ENCODE measurements at places on chromosomes 4 and X.

GRCh38 chr4:105965183-105965800, 70.0 kb downstream of the NPNT start:
- DNase-seq: no peak

DNA sequence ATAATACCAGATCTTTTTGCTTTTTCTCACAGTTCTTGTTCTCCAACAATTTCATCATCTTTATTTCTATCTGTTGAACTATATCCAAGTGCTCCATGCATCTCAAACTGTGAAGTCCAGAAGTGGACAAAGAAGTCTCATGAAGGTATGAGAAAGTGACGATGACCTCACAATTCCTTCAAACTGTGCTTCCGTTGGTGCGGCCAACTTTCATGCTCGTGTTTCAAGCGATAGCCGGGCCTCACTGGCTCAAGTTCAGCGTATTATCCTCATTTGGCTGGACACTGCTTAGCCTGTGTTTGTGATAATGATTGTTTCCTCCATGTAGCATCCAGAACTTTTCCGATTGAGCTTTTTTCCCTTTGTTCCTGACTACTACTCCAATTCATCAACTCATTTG, 143.1 kb downstream of the PALLD start:
- DNase-seq: no peak

DNA sequence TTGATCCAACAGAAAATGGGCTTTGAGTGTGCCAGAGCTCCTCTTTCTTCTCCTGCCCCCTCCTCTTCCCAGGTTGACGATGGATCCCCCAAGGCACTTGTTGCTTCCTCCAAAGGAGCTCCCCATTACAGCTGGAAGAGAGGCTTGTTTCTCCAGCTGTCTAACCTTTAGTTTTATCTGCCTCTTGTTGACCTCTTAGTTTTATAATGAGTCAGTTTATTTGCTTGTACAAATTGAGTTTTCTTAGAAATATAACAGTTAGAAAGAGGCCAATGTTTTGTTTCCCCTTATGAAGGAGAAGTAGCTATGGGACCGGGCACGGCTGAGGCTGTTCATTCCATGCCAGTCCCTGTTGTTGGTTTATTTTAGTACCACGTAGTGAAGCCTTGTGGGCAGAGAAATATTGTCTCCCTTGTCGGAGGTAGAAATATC, 158.2 kb downstream of the SPRY1 start:
- no peak for DNase-seq

GRCh38 chr4:180664766-180665368, 1578.3 kb upstream of the TENM3 start:
- DNase-seq: peak; percentile 40

DNA sequence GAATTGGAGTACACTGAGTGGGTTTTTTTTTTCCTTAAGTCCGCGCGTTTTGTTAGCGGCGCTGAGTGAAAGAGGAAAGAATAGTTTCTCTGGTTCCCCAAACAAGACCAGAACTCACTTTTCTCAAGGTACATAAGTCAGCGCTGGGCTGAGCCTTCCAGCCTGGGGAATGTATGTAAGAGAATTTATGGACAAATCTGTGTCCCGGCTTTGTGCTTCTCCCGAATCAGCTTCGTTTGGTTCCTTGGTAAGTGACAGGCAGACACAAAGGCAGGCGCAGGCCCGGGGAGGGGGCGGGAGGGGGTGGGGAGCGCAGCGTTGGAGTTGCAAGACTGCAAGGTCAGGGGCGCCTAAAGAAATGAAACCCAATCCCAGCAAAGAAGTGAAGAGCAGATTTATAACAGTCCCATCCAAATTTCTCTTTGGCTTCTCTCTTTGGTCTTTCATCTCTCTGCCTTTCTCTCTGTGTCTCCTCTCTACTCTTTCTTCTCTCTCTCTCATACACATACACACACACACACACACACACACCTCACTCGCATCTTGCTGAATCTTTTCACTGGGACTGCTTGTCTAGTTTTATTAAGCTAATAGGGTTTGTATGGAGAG, 981 bp downstream of the TET2 start:
- no peak for DNase-seq

- DNase-seq: no peak
These were observed 929.5 kb downstream of the DMD start for GRCh38 chrX:32281853-32282252.

- DNase-seq: no peak
These were observed 250.7 kb downstream of the ARAP2 start for GRCh38 chr4:35993606-35994005.

DNA sequence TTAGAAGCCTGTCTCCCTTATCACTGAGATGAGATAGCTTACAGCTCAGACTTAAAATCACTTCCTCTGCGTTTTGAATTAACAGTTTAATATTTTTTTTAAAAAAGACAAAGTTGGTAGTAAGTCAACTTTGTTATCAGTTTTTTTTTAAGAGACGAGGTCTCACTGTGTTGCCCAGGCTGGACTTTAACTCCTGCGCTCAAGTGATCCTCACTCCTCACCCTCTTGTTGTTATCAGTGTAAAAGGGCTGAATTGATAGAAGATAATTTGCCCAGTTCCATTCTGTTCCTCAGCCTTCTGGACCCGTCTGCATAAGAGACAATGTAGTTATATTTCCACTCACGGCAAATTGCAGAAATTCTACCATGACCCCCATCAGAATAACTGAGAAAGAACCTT, 245.4 kb downstream of the DCTD start:
- no peak for DNase-seq

DNA sequence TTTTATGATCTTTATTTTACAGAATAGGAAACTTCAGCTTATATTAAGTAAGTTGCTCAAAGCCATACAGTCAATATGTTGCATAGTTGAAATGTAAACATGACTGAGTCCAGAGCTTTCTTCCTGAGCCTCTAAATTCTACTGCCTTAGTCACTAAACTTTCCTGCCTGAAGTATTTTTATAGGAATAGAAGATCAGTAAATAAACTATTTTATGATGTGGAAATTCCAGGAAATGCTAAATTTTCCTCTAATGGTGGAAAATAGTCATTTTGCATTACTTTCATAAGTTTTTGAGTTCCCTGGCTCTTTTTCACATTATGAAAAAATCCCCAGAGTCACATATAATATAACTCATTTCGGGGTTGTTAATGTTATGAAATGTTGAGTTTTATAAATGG, 182.8 kb downstream of the BANK1 start:
- no peak for DNase-seq

GRCh38 chr4:1754336-1754735, 33.0 kb downstream of the TACC3 start:
- no peak for DNase-seq

DNA sequence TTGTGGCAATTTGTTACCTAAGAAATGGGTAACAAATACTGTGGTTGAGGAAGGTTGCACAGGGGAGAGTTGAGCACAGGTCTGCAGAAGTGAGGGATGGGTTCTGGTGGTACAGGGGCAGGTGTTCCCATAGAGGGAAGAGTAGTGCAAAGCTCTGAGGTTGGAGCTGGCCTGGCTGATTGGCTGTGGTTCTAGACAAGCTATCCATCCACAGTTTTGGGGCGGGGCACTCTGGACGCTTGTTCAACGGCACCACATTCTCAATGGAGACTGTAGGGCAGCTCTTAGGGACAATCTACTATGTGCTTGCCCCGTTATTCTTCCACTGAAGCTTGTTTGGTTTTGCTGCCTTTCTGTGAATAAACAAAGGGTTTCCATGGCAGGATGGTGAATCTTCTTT, 35.4 kb downstream of the NAT8L start:
- DNase-seq: no peak

DNA sequence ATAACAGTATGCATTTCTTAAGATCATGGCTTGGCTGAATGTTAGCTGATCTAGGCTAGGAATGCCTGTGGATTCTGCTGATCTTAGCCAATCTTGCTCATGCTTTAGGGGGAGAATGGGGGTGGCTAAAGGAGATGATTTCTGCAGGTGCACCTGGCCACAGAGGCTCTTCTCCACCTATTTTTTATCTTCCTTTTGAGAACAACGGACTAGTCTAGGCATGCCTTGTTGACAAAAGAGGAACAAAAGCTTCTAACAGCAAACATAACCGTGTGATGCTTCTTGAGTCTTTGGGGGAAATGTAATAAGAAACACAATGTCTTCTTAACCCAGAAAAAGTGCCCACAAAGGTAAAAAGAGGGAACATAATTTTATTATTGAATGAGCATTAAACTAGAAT, 743.5 kb downstream of the ARAP2 start:
- DNase-seq: no peak

- no peak for DNase-seq
These were observed 13.4 kb upstream of the SNX12 start for GRCh38 chrX:71081330-71082123.

- DNase-seq: no peak
These were observed 12.3 kb downstream of the PDGFC start for GRCh38 chr4:156959298-156959702.

DNA sequence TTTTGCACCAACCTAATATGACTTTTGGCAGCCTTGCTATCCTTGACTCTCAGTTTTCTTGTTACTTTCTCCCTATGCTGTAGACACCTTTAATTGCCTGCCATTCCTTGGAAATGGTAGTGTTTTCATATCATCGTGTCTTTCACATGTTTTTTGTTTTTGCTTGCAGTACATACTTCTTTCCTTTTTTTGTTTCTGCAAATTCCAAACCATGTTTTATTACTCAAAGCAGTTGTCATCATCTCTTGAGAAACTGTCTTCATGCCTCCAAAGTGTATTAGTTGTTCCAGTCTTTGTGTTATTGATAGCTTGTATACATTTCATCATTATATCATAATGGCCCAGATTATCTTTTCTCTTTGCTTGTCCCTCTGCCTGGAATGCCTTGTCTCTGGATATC, 57.1 kb downstream of the PDLIM5 start:
- no peak for DNase-seq

- DNase-seq: no peak
These were observed 55.1 kb downstream of the RS1 start for GRCh38 chrX:18616688-18617406.

DNA sequence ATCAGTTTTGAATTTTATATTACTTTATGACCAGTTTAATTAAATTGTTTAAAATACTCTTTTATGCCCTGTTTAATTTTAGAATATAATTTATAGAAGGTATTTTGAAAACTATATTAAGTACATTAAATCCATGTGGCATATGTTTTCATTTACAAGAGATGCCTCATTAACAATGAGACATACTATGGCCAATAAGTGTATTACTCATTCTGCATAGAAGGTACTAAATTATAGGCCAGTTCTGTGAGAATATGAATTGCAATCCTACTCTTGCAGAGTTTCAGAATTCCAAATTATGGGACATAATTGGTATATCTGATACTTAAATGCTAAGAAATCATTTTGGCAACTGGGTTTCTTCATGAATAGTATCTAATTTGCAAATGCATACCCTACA, 951.1 kb downstream of the FAT4 start:
- DNase-seq: no peak

DNA sequence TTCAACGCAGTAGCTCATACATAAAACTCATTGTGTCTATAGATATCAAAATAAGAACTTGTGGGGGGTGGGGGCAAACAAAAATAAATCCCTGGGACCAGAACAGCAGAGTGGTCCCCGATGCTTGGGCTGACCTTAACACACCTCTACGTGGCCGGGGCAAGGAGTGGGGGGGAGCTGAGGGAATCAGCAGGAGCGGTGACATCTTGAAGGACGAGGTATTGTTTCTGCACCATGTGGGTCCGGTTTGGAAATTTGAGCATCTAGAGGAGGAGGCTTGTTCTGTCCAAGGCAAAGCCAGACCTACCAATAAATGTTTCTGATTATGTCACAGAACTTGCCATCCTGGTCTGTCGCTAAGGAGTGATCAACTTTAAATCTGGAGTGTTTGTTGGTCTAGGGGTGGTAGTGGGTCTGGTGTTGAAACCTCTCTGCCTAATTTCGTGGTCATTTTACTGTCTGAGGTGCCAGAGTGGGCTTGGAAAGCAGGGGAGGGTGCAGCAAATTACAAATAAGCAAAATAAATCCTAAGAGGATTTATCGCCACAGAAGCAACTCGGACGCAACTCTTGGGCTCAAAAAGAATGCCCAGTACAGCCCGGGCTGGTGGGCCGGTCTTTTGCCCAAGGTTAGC, 774 bp upstream of the RAPGEF2 start:
- no peak for DNase-seq

- DNase-seq: no peak
These were observed 191.2 kb downstream of the FRMPD4 start for GRCh38 chrX:12329476-12329875.

- no peak for DNase-seq
These were observed 67.6 kb downstream of the PJA1 start for GRCh38 chrX:69097451-69098236.

DNA sequence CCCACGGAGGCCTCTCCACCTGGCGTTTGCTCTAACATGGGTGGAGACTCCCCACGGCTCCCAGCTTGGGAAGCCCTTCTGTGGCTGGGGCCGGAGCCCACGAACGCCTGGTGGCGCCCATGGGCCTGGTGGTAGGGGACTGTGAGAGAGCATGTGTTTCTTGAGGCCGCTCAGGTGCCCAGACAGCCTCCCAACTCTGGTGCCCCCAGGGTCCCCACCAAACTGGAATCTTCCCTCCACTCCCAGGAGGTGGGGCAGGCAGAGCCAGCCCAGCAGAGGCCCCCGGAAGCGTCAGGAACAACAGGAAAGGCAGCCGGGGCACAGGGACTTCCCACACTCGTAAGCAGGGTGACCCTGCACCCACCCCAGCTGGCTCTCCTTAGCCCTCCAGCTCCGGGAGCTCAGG, 33.3 kb upstream of the FGFR3 start:
- no peak for DNase-seq

GRCh38 chr4:53902786-53903185, 161.6 kb downstream of the CHIC2 start:
- DNase-seq: no peak

DNA sequence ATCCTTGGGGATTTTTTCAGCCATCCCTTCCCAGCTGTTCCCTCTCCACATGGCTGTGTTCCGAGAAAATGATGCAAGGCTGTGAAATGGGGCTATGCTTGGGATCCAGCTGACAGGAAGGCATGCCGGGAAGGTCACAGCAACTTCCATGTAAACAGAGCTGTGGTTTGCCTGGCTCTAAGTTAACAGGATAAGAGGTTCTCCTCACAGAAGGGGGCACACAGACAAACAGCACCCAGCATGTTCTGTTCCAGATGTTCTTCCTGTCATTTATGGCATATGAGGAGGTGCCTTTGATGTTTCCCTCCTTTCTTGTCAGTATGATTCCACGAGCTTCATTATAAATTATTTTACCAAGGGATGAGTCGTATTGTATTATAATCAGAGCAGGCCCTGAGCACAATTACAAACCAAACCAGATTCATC, 220.7 kb downstream of the ANTXR2 start:
- no peak for DNase-seq

All from T-helper 1 cell (primary cell).